ENCODE measurements at places on chromosomes 7 and 10.

DNA sequence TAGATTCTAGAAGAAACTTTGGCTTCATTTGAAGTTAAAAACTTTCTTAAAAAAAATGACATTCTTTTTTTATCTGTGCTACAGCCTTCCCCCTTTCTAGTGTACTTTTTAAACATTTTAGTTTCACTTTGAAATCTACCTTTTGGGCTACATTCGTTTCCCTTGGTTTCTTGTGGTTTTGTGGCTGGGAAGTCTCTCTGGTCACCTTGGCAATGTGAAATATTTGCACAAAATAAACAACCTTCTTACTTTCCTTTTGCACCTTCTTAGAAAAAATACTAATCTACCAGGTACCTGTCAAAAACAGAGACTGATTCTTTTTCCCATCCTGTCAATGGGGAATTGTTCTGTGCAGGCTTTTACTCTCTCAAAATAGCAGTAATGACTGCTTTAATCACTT lies 350.2 kb downstream of the GATA3 start:
- H3K4me3 ChIP-seq: no peak overlapping the region
- H3K27me3 ChIP-seq: no peaks in the 10 kb centered on the region
- DNase-seq: peak; percentile 95
- H3K27ac ChIP-seq: peak overlapping the region; percentile 95

GRCh38 chr7:21747806-21748205 lies 197.9 kb downstream of the CDCA7L start:
- H3K27ac ChIP-seq: no peak overlapping the region
- H3K4me1 ChIP-seq: no peaks in the 10 kb centered on the region
- no peaks in the 10 kb centered on the region for H3K36me3 ChIP-seq
- DNase-seq: no peak

- H3K4me3 ChIP-seq: no peak overlapping the region
- H3K4me1 ChIP-seq: no peaks in the 10 kb centered on the region
- H3K27ac ChIP-seq: no peak overlapping the region
Measured at GRCh38 chr7:48511080-48511479, 339.8 kb downstream of the ABCA13 start.

DNA sequence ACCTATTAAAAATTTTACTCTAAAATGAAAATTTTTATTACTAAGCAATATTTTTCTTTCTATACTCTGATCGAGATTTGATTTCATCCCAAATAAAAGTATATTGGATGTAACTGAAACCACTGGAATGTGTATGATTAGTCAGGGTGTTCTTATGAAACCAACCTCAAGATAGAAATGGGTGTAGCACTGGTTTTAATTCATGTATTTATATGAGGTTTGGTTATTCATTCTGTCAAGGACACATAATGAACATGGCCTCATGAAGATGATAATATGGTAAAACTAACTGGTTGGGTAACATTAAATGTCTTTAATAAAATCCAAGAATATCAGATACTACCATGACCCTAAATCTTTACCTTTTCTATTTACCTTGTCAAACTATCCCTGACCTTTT lies 197.7 kb downstream of the SEMA3A start:
- DNase-seq: no peak
- H3K27me3 ChIP-seq: no peaks in the 10 kb centered on the region
- H3K27ac ChIP-seq: no peak overlapping the region

- DNase-seq: no peak
- H3K36me3 ChIP-seq: no peaks in the 10 kb centered on the region
- no peak overlapping the region for H3K27ac ChIP-seq
Measured at GRCh38 chr10:14748441-14748840, 26.3 kb downstream of the FAM107B start.

- no peaks in the 10 kb centered on the region for H3K27me3 ChIP-seq
- H3K36me3 ChIP-seq: no peaks in the 10 kb centered on the region
- no peaks in the 10 kb centered on the region for H3K4me1 ChIP-seq
- no peak for DNase-seq
- H3K4me3 ChIP-seq: no peak overlapping the region
Measured at GRCh38 chr10:113753020-113753692, 1.7 kb downstream of the PLEKHS1 start.

DNA sequence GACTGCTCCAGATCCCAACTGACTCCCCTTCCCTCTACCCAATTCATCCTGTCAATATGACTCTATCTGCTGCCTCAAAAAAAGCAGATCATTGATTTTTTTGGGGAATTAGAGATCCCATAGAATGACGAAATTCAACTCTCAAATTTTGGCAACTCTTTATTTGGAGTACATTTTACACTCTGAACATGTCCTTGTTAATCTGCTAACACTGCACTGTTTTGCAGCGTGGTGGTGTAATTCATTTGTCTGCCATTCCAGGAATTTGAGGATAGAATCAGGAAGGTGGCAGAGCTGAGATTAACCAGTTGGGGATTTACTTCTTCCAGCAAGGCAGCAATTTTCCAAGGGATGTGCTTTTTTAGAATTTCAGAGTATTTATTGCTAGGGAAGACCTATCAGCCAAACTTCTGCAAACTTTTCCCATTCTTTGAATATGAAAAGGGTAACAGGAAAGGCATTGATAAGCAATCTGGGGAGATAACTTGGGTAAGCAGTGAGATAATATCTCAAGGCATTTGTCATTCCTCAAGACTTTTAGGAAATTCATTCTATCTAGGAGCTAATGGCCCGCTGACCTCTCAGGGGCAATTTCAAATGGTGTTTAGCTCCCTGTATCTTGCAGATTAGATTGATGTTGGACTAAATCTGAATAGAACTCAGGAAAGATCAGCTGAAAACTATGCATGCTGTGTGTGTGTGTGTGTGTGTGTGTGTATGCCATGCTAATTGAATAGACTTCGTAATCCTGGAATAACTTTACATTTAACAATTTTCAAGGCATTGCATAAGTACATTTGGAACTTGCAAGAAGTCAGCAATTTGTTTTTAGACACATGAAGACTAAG lies 9.7 kb downstream of the BAMBI start:
- H3K27me3 ChIP-seq: no peaks in the 10 kb centered on the region
- no peaks in the 10 kb centered on the region for H3K4me1 ChIP-seq
- H3K36me3 ChIP-seq: no peaks in the 10 kb centered on the region
- no peak overlapping the region for H3K27ac ChIP-seq

DNA sequence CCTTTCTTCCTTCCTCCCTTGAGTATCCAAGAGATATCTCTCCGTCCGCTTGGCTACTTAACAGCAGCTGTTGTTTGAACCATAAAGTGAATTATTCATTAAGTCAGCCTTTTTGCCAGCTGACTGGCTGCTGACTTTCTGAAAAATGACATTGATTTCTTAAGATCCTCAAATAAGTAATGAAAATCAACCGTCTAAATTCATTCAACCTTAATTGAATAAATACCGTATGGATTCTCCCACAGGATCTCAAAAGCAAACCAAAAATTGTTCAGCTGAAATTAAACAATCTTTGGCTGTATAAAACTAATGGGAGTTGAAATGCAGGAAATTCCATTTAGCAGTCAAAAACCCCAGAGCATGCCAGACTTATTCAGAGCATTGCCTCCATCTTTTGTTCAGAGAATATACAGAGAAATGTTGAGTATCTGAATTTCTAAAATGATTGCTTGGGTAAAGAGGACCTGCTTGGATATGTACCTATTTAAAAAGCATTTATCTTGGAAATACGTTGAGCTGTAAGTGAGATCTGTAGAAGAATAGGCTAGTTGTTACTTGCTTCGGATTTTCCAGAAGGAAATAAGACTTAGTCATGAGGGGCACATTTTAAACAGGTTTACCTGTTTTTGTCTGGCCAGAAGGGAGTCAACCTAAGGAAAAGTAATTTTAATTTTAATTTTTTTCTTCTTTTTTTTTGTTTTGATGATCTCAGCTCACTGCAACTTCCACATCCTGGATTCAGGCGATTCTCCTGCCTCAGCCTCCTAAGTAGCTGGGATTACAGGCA lies 136.2 kb downstream of the PLXDC2 start:
- H3K27me3 ChIP-seq: no peaks in the 10 kb centered on the region
- H3K4me3 ChIP-seq: no peak overlapping the region
- H3K27ac ChIP-seq: no peak overlapping the region

DNA sequence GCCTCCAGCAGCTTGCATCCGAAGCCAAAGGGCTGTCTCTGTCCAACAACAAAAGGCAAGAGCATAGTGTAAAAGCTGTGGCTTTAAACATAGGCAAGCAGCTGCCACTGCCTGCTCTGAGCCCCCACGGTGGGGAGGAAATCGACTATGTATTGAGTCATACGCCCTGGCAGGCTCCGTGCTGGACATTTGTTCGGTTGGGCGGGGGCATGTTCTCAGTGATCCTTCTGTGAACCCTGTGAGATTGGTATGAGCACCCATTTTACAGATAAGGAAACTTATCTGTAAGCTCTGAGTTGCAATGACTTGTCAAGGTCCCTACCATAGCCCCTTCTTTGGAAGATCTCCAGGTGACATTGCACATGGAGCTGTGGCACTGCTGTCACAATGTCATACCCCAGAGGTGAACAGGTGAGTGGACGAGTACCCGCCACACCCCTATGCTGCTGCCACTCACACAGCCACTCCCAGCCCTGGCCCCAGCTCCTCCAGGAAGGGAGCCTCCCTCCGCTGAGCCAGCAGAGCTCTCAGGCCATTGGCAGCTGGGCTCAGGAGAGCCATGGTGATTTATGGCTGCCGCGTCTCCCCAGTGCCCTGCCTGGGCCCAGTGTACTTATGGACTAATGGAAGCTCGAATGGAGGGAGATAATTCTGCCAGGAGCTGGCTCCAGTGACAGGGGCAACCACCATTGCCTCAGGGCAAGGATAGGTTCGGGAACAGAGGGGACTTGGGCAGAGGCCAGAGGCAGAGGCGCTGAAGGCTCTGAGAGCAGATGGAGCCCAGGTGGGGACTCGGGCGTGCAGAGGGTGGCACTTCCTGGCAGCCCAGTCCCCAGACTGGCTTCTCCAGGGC lies 43.7 kb downstream of the UNC5B start:
- H3K27me3 ChIP-seq: no peaks in the 10 kb centered on the region
- H3K4me1 ChIP-seq: no peaks in the 10 kb centered on the region
- no peak for DNase-seq
- H3K4me3 ChIP-seq: no peak overlapping the region
- H3K36me3 ChIP-seq: no peaks in the 10 kb centered on the region

GRCh38 chr10:112132435-112132834 lies 51.1 kb downstream of the GPAM start:
- H3K4me3 ChIP-seq: no peak overlapping the region
- no peaks in the 10 kb centered on the region for H3K4me1 ChIP-seq
- H3K27me3 ChIP-seq: no peaks in the 10 kb centered on the region
- no peak for DNase-seq
- H3K36me3 ChIP-seq: no peaks in the 10 kb centered on the region

GRCh38 chr10:95331596-95332130 lies 40.9 kb upstream of the PDLIM1 start:
- no peaks in the 10 kb centered on the region for H3K36me3 ChIP-seq
- no peaks in the 10 kb centered on the region for H3K27me3 ChIP-seq
- no peaks in the 10 kb centered on the region for H3K4me1 ChIP-seq
- H3K27ac ChIP-seq: no peak overlapping the region

GRCh38 chr7:81845744-81846241 lies 75.9 kb upstream of the HGF start:
- H3K36me3 ChIP-seq: no peaks in the 10 kb centered on the region
- no peak for DNase-seq
- no peaks in the 10 kb centered on the region for H3K4me1 ChIP-seq
- no peak overlapping the region for H3K27ac ChIP-seq

DNA sequence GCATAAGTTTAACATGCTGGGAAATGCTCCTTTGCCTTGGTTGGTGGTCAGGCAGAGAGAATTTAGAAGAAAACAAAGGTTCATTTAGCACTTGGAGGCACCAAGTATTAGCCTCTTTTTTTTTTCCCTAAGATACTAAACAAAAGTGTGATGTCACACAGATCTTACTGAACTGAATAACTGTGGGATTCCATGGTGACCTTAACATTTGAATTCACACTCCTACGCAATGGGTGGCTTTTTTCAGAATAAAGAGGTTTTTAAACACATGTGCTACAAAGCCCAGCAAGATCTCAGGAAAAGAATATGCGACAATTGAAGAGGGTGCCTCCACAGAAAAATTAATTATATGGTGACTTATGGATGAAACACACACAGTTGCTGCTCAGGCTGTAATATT lies 133.4 kb upstream of the ABCB5 start:
- H3K27ac ChIP-seq: no peak overlapping the region
- H3K4me3 ChIP-seq: no peak overlapping the region
- no peak for DNase-seq
- no peaks in the 10 kb centered on the region for H3K4me1 ChIP-seq
- no peaks in the 10 kb centered on the region for H3K27me3 ChIP-seq

- no peak overlapping the region for H3K4me3 ChIP-seq
- no peak overlapping the region for H3K27ac ChIP-seq
- H3K4me1 ChIP-seq: peaks cover 5% of the 10 kb centered on the region
Measured at GRCh38 chr10:86586516-86586915, 64.9 kb upstream of the WAPL start.

- no peaks in the 10 kb centered on the region for H3K4me1 ChIP-seq
- no peaks in the 10 kb centered on the region for H3K36me3 ChIP-seq
- H3K27ac ChIP-seq: no peak overlapping the region
- DNase-seq: no peak
- H3K27me3 ChIP-seq: no peaks in the 10 kb centered on the region
Measured at GRCh38 chr7:49099587-49100326, 175.4 kb downstream of the CDC14C start.

GRCh38 chr7:94760446-94761100 lies 104.6 kb upstream of the SGCE start:
- H3K4me1 ChIP-seq: no peaks in the 10 kb centered on the region
- DNase-seq: no peak
- no peak overlapping the region for H3K4me3 ChIP-seq
- H3K27me3 ChIP-seq: no peaks in the 10 kb centered on the region
- no peak overlapping the region for H3K27ac ChIP-seq
- no peaks in the 10 kb centered on the region for H3K36me3 ChIP-seq

DNA sequence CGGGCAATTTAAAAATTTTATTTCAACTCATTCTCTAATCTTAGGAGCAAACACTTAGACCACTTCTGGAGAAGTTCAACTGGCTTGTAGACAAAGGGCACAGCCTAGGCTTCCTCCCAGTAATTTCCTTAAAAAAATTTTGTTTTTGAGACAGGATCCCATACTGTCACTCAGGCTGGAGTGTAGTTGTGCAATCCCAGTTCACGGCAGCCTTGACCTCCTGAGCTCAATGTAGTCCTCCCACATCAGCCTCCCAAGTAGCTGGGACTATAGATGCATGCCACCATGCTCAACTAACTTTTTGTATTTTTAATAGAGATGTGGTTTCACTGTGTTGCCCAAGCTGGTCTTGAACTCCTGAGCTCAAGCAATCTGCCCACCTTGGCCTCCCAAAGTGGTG lies 38.4 kb downstream of the BAMBI start:
- no peaks in the 10 kb centered on the region for H3K4me1 ChIP-seq
- no peak overlapping the region for H3K27ac ChIP-seq
- DNase-seq: no peak

DNA sequence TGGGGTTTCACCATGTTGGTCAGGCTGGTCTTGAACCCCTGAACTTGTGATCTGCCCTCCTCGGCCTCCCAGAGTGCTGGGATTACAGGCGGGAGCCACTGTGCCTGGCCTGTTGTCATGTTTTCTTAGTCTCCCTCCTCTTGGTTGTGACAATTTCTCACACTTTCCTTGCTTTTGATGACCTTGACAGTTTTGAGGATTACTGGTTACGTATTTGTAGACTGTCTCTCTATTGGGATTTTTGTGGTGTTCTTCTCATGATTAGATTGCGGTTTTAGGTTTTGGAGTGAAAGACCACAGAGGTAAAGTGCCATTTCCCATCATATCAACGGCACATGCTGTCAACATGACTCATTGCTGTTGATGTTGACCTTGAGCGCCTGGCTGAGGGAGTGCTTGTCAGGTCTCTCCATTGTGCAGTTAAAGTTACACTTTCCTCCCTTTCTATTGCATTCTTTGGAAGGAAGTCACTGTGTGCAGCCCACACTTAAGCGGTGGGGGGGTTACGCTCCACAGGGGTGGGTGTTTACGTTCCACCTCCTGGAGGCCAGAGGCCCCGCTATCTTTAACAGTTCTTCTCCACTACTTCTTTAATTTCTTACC lies 10.8 kb downstream of the NEURL1 start:
- H3K36me3 ChIP-seq: no peaks in the 10 kb centered on the region
- H3K4me1 ChIP-seq: peaks cover 12% of the 10 kb centered on the region
- peak; percentile 29 for DNase-seq
- H3K27ac ChIP-seq: no peak overlapping the region

Data from CD4-positive, alpha-beta memory T cell (primary cell).